Endothelial cell of umbilical vein (primary cell): ENCODE measurements at places on chromosomes 13 and 19. TPM values are rescaled to one million over a fixed set of nuclear protein-coding genes. Genes with fewer than 3 reads are reported as not detected.

GRCh38 chr13:20121159-20121525 is 39.7 kb downstream of the GJA3 start:
- no peak for DNase-seq

DNA sequence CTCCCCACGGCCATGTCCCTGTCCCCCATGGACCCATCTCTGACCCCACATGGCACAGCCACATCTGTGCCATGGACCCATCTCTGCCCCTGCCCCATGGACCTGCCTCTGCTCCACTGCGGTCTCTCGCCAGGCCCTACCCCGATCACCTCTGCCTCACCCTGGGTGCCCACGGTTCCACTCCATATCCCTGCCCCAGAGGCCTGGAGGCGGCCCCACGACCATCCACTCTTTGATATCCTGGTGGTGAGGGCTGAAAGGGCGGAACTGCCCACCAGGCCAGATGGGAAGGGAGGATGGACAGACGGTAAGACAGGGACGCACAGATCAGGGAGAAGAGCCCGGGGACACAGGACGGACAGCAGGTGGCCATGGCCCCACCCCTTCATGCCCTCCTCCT is 327 bp downstream of the PTGER1 start:
- no peak for DNase-seq

DNA sequence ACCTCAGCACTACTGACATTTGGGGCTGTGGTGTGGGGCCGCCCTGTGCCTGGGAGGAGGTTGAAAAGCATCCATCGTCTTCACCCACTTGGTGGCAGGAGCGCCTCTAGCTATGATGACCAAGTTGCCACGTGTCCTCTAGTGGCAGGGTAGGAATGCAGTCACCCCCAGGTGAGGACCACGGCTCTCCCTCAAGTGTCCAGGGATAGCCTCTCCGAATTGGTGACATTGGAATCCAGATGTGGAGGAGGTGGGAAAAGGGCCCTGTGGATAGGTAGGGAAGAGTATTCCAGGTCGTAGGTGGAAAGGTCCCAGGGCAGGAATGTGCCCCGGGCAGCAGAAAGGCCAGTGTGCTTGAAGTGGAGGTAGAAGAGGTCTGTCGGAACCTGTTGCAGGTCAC is 37.6 kb downstream of the ARHGEF18 start:
- DNase-seq = no peak

GRCh38 chr13:109780845-109781383 is 5.5 kb downstream of the IRS2 start:
- no peak for DNase-seq

DNA sequence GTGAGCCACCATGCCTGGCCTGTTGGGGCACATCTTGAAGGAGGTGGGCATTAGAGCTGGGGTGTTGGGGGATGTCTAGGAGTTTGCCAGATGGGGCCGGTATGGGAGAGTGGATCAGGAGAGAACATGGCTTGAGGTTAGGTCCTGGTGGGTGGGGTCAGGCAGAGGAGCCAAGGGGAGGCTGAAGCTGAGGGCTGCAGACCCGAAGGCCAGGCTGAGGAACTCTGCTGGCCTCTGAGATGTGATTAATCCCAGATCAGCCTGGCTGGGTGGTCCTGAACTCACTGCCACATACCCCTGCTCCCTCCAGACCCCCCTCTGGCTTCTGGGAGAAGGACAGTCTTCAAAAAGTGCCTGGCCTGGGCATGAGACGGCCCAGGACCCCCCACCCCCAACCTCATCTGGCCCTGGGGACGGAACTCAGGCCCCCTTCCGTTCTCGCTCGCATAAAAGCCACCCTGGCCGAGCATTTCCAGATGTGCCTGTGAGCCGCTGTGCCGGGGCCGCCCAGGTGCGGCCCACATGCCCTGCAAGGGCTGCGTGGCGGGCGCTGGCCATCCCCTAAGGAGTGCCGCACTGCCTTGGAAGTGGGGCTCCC is 2.7 kb downstream of the FSTL3 start:
- DNase-seq = no peak

- DNase-seq = no peak
These were observed 128.3 kb downstream of the GGACT start for GRCh38 chr13:100460266-100460665.

- DNase-seq = peak; percentile 83
These were observed 6.8 kb downstream of the RPS11 start for GRCh38 chr19:49502866-49503581.

- no peak for DNase-seq
These were observed 67.6 kb upstream of the SOX1 start for GRCh38 chr13:111999352-111999751.

- peak; percentile 13 for DNase-seq
These were observed 39.1 kb downstream of the USP12 start for GRCh38 chr13:27132538-27132937.

DNA sequence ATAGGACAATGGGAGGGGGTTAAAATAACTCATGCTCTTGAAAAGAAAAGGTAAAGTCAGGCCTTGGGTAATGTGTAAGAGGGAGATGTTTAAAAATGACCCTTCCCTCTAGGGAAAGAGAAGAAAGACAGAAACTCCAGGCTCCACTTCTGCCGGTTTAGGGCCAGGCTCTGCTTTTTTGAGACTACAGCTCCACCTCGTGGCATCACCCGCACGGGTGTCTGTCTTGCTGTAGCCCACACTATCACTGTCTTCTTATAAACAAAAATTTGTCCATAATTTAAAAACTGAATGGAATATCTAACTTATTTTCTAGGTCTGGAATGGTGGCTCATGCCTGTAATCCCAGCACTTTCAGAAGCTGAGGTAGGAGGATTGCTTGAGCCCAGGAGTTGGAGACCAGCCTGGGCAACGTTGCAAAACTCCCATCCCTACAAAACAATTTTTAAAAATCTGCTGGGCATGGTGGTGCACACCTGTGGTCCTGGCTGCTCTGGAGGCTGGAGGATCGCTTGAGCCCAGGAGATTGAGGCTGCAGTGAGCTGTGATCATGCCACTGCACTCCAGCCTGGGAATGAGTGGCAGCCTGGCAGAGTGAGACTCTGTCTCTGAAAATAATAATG is 65.1 kb upstream of the GTF3A start:
- peak; percentile 56 for DNase-seq

GRCh38 chr19:55476100-55476775 is at the start of gene ZNF628:
ZNF628 (plus strand) TSS chr19:55476617; CDS start chr19:55479911, 3,294 bp downstream.
- peak; percentile 97 for DNase-seq

GRCh38 chr13:71417205-71417604 is 449.8 kb downstream of the DACH1 start:
- DNase-seq = peak; percentile 6

DNA sequence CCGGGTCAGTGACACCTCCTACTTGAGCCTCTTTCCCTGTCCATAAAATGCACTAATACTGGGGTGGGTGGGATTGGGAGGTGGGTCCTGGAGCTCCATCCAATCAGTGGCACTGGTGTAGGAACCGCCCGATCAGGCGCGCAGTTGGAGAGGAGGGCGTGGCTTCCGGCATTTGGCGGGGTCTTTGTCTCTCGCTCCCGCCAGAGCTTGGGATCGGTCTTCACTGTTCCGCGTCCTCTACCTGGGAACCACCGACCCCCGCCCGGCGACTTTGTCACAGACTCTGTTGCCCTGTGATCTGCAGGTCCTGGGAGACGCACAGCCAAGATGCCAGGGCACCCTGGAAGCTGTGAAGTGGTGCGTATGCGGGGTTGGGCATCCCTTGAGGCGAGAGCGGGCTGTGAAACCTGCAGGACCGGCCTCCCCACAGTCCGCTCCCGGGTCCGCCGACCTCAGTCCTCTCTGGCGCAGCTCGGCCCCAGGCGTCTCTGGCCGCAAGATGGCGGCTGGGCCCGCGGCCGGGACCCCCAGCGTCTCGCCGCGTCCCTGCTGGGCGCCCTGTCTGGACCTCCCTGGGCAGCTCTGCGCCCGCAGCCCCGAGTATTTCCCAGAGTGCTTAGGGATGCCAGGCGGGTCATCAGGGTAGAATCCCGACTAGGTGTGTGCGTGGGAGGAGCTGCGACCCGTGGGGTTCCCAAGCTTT is 41.6 kb upstream of the ZNF730 start:
- peak; percentile 41 for DNase-seq

- DNase-seq = no peak
These were observed 7.4 kb downstream of the ISYNA1 start for GRCh38 chr19:18430417-18431144.

- no peak for DNase-seq
These were observed 532.9 kb downstream of the SLITRK6 start for GRCh38 chr13:85266331-85266730.

DNA sequence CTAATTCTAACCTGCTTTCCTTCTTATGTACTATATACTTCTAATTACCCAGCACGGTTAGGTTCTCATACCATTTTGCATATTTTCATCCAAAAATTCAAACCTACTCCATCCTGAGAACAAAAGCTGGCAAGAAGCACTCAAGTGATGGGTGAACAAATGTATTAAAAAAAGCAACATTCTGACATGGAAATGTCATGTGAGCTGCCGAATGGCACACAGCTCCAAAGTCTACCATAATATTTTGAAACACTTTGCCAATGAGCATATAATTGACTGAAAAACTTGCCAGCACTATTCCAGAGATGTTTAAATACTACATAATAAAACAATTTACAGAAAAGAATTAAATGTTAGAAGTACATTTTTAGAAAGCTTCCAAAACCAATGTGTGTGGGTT is 274.6 kb downstream of the ENOX1 start:
- no peak for DNase-seq

DNA sequence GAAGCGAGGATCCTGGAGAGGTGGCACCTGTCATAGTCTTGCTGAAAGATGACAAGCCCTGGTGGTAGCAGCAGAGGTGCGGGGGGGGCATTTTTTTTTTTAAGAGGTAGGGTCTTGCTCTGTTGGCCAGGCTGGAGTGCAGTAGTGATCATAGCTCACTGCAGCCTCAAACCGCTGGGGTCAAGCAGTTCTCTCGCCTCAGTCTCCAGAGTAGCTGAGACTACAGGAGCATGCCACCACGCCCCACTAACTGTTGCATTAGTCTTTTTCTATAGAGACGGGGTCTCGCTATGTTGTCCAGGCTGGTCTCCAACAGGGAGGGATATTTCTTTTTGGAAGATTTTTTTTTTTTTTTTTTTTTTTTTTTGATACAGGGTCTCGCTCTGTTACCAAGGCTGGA is 3.3 kb downstream of the BAX start:
- no peak for DNase-seq

GRCh38 chr13:23805821-23806220 is 83.4 kb downstream of the MIPEP start:
- DNase-seq = no peak

- no peak for DNase-seq
These were observed 12.9 kb upstream of the RPS15 start for GRCh38 chr19:1425102-1425837.

DNA sequence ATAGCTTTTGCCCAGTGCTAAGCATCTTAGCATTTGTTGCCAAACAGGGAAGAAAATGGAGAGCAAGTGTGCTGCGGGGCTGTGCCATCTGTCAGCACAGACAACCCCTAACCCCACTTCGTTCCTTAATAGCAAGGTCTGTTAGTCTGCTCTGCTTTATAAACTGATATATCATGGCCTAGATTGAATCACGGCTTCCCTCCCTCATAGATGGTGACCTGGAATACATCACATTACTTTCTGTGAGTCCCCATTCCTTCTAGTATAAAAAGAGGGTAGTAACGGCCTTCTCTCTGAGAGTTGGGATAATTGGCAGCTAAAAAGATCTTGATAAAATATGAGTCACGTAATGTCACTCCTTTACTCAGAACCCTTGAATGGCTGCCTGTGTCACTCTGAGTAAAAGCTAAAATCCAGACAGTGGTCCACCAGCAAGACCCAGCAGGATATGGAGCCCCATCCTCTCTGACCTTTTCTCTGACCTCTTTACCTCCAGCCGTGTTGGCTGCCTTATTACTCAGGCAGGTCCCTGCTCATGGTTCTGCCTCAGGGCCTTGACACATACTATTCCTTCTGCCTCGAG is 151.7 kb downstream of the DLEU7 start:
- no peak for DNase-seq

DNA sequence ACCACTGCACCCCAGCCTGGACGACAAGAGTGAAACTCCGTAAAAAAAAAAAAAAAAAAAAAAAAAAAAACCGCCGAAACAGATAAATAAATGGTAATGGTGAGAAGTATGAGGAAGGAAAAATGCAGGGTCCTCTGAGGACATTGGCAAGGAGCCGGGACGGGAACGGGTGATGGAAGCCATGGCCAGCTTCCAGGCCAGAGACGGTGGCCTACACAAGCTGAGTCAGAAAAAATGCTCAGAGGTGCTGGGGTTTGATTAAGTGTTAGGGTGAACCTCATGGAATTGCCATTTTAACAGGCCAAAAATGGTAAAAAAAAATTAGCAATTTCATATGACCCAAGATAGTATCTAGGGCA is 866 bp upstream of the ZSWIM4 start:
- DNase-seq = peak; percentile 80

DNA sequence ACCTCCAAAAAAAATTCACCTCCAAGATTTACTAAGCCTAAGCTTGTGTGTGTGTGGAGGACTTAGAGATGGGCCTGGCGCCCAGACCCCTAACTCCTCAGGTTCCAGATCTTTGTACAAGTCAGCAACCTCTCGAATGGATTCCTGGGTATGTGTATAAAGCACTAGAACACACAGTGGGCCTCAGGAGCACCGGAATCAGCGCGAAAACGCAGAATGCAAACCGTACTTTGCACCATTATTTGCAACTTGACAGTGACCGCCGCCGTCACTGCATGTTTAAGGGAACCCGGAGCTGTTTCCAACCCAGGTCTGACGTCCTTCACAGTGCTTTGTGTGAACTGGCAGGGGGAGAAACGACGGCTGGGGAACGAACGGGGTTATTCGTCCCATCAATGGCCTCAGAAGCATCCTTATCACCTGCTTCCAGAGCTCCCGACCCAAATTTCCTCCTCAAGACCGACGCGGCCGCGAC is 688 bp downstream of the ZNF606 start:
- DNase-seq = no peak

The ATP1A3 gene
- total RNA-seq = 0.40 TPM in 1 of 2 replicates, not detected in the other

The GRK1 gene
- total RNA-seq = not detected in 2 replicates

The WTIP gene
- total RNA-seq = 25.7 and 26.9 TPM in 2 replicates

The MIR17HG gene
- total RNA-seq = 9.1 and 9.5 TPM in 2 replicates

The CBY2 gene
- total RNA-seq = not detected in 2 replicates

The EHD2 gene
- total RNA-seq = 220 TPM in 2 replicates

The COL5A3 gene
- not detected in 2 replicates for total RNA-seq

The FUT2 gene
- not detected in 2 replicates for total RNA-seq

The ELF1 gene
- 61.2 and 62.5 TPM in 2 replicates for total RNA-seq

The GFY gene
- total RNA-seq = not detected in 2 replicates

The SIGLEC5 gene
- not detected in 2 replicates for total RNA-seq

The MED25 gene
- 55.8 and 62.9 TPM in 2 replicates for total RNA-seq
